NCI-H1417 treated with DMSO at 0.1 percent for 48 hours (cell line): ENCODE measurements at places on chromosomes 5 and 9.

DNA sequence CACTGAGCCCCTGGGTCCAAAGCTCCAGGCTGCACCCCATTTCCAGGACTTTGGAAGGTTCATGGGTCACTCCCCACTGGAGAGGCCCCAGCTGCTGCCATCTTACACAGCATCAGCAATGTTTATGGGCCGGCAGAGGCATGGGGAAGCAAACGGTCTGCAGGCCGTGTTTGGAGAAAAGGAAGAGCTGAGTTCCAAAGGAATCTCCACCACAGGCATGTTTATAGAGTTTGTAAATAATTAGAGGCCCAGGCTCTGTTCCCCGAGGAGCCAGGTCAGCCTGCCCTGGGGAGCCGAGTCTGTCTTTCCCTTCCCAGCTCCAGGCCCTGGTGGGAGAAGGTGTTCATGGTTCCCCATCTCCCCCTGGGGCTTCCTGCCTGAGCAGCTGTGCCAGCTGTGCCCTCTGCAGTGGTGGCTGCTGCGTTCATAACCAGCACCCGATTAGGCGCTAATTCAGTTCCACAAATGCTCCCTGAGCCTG is 64.8 kb downstream of the COL27A1 start:
- DNase-seq = no peak

GRCh38 chr9:111613436-111614040 is 14.1 kb upstream of the PTGR1 start:
- no peak for DNase-seq

DNA sequence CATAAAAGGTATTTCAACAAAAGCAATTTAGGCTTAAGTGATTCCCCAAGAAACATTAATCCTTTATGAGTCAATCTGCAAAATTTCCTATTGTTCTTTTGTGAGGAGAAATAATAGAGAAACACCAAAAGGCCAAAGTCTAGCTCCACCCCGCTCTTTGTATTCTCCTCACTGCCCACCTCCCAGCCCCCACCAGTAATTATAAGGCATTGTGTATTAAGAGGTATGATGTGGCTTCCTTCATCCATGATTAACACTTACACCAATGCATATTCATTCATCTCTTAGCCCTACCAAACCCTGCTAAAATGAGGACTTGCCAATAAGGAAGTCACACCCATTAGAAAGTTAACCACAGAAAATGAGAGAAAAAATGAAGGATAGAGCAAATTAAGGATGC is 105.3 kb upstream of the SPATA31D4 start:
- DNase-seq = no peak

DNA sequence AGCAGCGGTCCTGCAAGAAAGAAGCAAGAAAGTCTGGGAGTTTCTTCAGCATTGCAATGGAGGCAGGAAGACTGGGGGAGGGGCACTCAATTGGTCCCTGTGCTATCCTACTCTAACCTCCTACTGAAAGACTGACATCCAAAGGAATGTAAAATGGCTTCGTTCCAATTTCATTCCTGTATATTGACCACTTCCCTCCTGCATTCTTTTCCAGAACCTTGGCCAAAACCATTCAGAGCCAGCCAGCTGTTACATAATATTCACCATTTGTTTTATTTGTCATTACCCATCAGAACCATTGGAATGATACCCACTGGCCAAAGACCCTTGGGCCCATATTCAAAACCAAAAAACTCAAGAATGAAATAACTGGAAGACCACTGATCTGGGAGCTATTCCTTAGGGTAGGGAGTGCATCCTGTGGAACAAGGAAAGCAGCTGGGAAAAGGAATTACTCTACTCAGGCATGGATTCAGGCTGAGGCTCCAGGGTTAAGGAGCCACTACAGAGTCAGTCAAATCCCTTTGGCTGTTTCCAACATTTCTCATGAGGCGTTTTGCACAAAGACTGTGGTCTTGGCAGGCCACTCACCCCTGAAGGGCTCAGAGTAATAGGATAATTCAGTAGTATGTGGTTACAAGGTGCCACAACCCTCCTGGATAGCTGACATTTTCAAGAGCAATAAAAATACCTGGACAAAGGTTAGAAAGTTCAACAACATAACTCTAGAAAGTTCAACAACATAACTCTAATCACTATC is 148.7 kb upstream of the SLC1A3 start:
- no peak for DNase-seq

DNA sequence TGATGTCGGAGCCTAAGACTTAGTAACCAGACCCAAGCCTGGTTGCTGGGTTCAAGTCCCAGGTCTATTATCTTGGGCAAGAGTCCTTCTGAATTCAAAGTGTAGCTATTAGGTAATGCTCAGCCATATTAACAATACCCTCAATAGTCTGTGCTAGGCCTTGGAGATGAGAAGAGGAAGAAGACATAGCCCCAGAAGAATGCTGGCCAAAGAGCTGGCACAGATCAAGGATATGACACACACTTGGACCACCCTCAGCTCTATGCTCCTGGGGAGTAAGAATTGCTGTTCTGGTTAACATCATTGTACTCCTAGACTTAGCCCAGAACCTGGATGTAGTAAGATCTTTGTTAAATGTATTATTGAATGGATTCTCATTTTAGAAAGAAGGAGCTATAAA is 426.7 kb downstream of the CDK5RAP2 start:
- no peak for DNase-seq

DNA sequence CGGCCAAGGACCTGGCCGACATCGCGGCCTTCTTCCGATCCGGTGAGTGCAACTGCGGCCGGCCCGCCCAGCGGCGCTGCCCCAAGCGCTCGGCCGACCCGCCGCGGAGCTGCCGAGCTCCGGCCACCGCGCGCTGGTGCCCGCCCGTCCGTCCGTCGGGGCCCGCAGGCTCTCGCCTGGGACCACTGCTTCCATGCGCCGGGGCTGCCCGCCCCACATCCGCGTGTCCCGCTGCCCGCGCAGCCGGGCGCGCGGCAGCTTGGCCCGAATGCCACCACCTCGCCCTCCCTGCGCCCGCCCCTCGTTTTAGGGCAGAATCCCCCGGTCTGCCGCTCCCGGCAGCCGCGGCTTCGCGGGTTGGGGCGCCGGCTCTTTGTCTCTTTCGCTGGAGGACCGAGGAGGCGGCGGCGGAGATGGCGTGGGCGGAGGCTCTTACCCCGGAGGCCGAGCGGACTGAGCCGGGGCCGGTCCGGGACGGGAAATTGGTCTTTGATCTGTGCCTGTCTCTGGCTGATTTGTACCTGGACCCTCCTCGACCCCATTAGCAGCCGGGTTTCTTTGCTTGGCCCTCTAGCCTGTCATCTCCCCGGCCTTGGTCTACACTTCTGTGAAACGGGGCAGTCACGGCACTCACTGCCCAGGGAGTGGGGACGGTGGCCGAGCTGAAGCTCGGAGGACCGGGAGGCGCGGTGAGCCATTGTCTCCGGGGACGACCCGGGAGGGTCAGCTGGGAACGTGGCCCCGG is 871 bp downstream of the TRIO start:
- no peak for DNase-seq

DNA sequence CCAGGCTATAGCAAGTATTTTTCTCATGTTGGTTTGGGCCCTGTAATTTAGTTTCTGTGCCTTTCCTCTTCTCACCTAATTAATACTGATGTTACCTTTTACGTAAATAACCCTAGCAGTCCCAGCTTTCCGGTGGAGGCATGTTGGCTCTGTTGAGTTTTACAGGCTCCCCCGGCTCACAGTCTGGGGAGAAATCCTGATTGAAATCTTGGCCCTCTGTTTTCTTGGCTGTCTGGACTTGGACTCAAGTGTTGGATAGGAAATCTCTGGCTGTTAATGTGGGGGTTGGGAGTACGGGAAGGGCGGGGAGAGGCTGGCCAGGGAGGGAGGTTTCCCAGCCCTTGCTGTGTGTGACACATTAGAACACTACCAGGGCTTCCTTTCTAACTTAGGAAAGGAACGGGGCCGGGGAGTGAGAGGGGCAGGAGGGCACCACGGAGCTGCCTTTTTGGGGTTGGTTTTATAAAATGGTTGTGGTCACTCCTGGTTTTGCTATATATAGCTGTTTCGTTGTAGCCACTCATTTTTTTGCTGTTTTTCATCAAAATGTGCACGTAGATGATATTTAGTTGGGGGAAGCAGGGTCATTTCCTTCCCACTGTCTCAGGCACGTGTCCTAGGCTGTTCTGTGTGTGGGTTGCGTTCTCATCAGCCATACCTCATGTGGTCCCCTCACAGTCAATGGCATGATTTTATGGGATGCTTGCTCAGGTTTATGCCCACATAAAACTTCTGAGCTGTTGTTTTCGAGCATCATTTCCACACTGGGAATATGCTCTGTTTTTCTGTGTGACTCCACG is 11.0 kb downstream of the TRIO start:
- DNase-seq = no peak
